Ovary (tissue), 10 donors: ENCODE measurements at places on chromosomes 12 and 14. TPM values are rescaled to one million over a fixed set of nuclear protein-coding genes. Genes with fewer than 3 reads are reported as not detected.

DNA sequence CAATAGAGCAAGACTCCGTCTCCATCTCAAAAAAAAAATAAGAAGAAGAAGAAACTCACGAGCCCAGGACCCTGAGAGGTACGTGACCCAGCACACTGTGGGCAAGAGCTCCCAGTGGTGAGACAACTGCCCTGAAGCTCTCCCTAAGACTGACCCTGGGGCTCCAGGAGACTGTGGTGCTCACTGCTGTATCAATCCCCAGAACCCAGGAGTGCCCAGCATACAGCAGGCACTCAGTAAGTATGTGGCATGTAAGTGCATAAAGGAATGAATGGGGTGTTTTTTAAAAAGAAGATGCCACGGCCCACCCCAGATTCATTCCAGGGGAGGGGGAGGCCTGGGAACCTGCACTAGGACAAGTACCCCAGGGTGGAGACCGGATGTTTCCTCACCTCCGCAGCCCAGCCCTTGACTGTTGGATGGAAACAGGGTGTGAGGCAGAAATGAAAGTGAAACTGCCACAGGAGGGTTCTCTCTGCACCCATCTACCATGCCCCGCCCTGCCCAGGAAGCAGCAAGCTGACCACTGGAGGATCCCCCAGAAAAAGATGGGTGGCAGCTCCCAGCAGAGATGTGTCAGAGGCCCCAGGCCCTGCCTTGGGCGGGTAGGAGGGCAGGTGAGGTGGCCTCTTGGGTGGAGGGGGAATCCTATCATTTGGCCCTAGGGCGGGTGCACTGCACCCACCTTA is 12.2 kb downstream of the ITPK1 start:
- H3K4me3 ChIP-seq: no peak overlapping the region
- no peak for DNase-seq
- no peaks in the 10 kb centered on the region for H3K36me3 ChIP-seq
- H3K27me3 ChIP-seq: no peaks in the 10 kb centered on the region
- H3K4me1 ChIP-seq: peaks cover 2% of the 10 kb centered on the region

- peaks cover 1% of the 10 kb centered on the region for H3K4me1 ChIP-seq
- DNase-seq: peak; percentile 84
- no peaks in the 10 kb centered on the region for H3K27me3 ChIP-seq
- H3K27ac ChIP-seq: peak within 1 kb of the TSS; percentile 88
Observed at GRCh38 chr12:40224439-40225291, at the start of gene LRRK2. Gene LRRK2, plus strand, starts transcription at chr12:40224997. Its CDS starts 135 bp downstream, at chr12:40225132.

- H3K4me3 ChIP-seq: no peak overlapping the region
- no peaks in the 10 kb centered on the region for H3K27me3 ChIP-seq
- DNase-seq: no peak
- H3K4me1 ChIP-seq: peaks cover 1% of the 10 kb centered on the region
- H3K27ac ChIP-seq: no peak overlapping the region
- no peaks in the 10 kb centered on the region for H3K36me3 ChIP-seq
Observed at GRCh38 chr14:102150744-102151143, 11.0 kb downstream of the WDR20 start.

DNA sequence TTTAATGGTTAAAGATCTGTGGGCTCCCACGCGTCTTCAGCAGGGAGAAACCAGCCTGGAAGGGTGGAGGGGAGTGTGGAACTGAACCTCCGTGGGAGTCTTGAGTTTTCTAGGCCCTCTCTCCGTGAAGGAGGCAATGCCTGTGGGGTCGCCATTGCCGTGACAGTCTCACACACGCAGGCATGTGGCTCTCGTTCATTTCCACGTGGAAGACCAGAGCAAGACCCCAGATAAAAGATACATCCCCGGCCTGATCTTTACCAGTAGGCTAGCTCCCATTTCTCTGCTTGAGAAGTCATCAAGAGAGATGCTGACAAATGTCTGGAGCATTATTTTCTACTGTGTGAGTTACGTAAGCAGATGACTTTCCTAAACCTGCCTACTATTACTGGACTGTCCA is 491.7 kb upstream of the LMO3 start:
- no peaks in the 10 kb centered on the region for H3K27me3 ChIP-seq
- DNase-seq: no peak
- no peak overlapping the region for H3K4me3 ChIP-seq
- H3K27ac ChIP-seq: no peak overlapping the region

- peaks cover 12% of the 10 kb centered on the region for H3K4me1 ChIP-seq
- H3K36me3 ChIP-seq: no peaks in the 10 kb centered on the region
- H3K27me3 ChIP-seq: no peaks in the 10 kb centered on the region
- peak overlapping the region; percentile 100 for H3K4me3 ChIP-seq
- peak overlapping the region; percentile 83 for H3K27ac ChIP-seq
Observed at GRCh38 chr14:74882103-74882920, 596 bp downstream of the DLST start.

GRCh38 chr14:75578102-75578785 is at the start of gene FLVCR2:
Gene FLVCR2, plus strand, starts transcription at chr14:75578620. Its CDS starts 353 bp downstream, at chr14:75578973.
- peak; percentile 85 for DNase-seq
- peak within 1 kb of the TSS; percentile 65 for H3K4me3 ChIP-seq
- H3K27me3 ChIP-seq: no peaks in the 10 kb centered on the region
- peak within 1 kb of the TSS; percentile 57 for H3K27ac ChIP-seq
- no peaks in the 10 kb centered on the region for H3K36me3 ChIP-seq

- H3K4me3 ChIP-seq: no peak overlapping the region
- no peaks in the 10 kb centered on the region for H3K36me3 ChIP-seq
- no peak overlapping the region for H3K27ac ChIP-seq
- H3K4me1 ChIP-seq: peaks cover 6% of the 10 kb centered on the region
Observed at GRCh38 chr12:56529656-56530055, 8.0 kb downstream of the RBMS2 start.

DNA sequence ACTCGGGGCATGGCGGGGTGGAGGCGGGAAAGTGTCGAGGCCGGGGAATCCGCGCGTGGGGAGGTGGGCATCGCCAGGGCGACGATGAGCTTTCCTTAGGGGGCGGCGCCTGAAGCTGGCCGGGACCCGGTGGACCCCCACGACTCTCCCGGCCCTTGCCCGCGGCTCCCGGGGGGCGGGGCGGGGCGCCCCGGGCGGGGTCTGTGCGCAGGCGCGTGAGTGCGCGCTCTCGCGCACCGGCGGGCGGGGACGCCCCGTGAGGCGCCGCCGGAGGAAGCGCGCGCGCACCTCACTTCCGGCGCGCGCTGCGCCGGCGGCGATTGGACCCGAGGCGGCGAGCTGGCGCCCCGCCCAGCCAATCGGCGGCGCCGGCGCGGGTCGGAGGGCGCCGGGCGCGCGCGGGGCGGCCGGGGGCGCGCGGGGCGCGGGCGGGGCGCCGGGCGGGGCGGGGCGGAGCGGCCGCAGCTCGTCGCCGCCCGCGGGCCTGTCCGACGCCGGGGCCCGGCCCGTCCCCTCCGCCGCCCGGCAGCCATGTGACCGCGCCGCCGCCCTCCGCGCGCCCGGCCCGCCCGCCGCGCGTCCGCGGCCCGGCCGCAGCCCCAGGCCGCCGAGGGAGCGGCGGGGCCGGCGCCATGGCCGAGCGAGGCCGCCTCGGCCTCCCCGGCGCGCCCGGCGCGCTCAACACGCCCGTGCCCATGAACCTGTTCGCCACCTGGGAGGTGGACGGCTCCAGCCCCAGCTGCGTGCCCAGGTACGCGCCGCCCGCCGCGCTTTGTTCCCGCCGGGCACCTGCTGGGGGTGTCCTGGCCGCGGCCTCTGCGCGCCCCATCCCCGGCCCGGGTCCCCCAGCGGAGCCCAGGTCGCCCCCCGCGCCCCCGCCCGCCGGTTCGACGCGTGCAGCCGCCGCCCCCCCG is at the start of gene PACS2:
Gene PACS2 (plus strand): TSS at position 462 of the 914 bp plus-strand sequence. CDS start 171 bp downstream, at position 633.
- peak within 1 kb of the TSS; percentile 98 for H3K27ac ChIP-seq
- DNase-seq: peak; percentile 88
- peaks cover 14% of the 10 kb centered on the region for H3K4me1 ChIP-seq

DNA sequence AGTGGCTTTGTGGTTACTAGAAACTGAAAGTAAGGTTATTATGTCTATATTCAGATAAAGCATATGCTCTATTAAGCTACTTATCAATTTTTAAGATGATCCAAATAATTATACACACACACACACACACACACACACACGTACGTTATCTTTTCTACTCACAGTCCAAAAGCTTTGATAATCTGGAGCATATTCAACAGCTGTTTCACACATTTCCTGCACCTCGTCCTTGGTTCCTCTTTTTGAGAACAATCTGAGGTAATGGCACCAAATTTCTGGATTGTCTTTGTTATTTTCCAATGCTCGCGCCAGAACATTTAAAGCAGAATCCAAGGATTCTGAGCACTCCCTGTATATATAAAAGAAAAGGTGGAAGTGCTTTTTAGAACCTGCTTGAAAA is 37.5 kb downstream of the ZFC3H1 start:
- no peaks in the 10 kb centered on the region for H3K36me3 ChIP-seq
- no peak overlapping the region for H3K27ac ChIP-seq
- H3K4me1 ChIP-seq: peaks cover 2% of the 10 kb centered on the region
- no peaks in the 10 kb centered on the region for H3K27me3 ChIP-seq
- no peak overlapping the region for H3K4me3 ChIP-seq

GRCh38 chr12:101694297-101694848 is 3.1 kb upstream of the CHPT1 start:
- peaks cover 3% of the 10 kb centered on the region for H3K4me1 ChIP-seq
- no peaks in the 10 kb centered on the region for H3K27me3 ChIP-seq
- H3K27ac ChIP-seq: no peak overlapping the region
- H3K4me3 ChIP-seq: no peak overlapping the region
- H3K36me3 ChIP-seq: no peaks in the 10 kb centered on the region
- no peak for DNase-seq

DNA sequence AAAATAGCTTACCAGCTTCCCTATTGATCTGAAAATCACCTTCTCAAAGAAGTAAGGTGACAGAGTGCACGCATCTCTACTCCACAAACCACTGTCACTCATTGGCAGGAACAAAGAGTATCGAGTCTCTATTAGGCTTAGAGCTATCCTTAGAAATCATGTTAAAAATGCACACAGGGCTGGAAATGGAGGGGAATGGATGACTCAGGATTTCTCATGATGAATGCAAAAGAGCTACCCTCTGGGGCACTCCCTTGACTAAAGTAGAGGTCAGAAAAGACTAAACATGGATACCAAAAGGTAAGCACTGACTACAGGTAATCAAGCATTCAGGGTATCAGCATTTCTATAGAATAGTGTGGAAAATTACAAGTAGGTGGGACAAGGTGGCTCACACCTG is 96.1 kb upstream of the ANO4 start:
- DNase-seq: no peak
- no peaks in the 10 kb centered on the region for H3K4me1 ChIP-seq
- no peaks in the 10 kb centered on the region for H3K27me3 ChIP-seq
- H3K4me3 ChIP-seq: no peak overlapping the region

- no peak overlapping the region for H3K4me3 ChIP-seq
- no peaks in the 10 kb centered on the region for H3K4me1 ChIP-seq
- H3K27ac ChIP-seq: no peak overlapping the region
- DNase-seq: no peak
- no peaks in the 10 kb centered on the region for H3K36me3 ChIP-seq
Observed at GRCh38 chr12:5371631-5372030, 60.3 kb upstream of the NTF3 start.

DNA sequence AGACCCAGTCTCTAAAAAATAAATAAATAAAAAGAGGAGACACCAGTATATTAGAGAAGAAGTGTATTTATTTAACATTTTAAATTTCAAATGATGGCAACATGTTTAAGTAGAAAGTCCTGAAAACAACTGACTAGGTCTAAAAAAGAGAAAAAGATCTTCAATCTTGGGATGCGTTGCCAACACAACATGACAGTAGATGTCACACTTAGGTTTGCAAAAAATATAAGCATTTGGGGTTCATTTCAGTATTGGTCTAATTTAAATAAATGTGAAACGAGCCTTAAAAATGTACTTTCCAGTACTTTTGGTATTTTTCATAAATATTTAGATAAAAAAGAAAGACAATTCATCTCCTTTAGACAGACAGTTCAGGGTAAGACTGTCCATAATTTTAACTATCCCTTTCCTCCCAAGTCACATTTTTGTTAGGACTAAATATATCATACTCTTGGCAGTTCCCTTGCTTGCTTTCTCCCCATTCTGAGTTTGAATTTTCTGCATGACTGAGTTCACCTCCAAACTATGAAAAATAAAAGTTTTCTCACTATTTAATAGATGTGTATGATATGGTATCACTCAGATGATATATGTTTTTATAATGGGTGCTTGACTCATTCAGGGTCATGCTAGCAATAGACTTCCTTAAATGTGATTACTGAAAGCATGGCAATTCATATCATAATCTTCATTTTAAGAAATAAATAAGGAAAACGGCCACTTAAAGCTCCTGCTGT is 4.3 kb downstream of the C14orf93 start:
- H3K27ac ChIP-seq: no peak overlapping the region
- no peak for DNase-seq
- H3K27me3 ChIP-seq: no peaks in the 10 kb centered on the region
- H3K4me3 ChIP-seq: no peak overlapping the region

DNA sequence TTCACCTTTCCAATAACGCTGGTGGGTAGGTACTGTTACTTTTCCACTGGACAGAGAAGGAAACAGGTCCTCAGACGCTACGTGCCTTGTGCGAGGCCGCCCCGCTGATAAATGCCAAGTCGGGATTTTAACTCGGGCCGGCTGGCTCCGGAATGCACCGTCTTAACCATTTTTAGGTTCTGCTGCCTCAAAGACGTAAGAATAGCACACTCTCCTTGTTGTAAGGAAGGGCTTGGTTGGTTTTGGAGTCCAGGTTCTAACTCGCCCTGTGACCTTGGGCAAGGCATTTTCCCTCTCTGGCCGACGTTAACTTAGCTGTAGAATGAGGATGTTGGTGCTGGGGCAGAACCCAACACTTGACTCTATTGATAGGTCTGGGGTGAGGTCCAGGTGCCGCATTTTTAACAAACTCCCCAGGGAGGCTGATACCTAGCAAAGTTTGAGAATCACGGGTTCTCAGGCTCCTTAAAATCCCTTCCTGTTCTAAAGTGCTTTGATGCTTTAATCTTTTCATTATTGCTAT is 814 bp downstream of the ANKRD13A start:
- peaks cover 7% of the 10 kb centered on the region for H3K4me1 ChIP-seq
- H3K27ac ChIP-seq: no peak overlapping the region
- no peaks in the 10 kb centered on the region for H3K36me3 ChIP-seq

DNA sequence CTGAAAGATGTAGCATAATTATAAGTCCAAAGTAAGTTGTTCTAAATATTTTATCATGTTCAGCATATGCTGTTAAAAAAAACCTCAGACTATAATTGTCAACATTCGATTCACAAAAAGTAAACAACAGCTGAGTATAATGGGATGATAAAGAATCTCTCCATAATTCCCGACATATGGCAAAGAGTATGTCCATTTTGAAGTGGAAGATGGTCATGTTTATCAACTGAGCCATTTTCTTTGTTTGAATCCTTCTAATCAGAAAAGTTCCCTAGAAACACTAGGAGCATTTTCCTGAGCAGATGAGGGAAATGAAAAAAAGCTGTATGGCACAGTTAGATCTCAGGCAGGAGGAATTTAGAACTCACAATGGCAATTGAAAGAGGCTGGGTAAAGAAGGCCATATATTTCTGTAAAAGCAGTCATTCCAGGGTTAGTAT is 192.1 kb upstream of the AMIGO2 start:
- peaks cover under 1% of the 10 kb centered on the region for H3K4me1 ChIP-seq
- H3K27me3 ChIP-seq: no peaks in the 10 kb centered on the region
- no peak overlapping the region for H3K4me3 ChIP-seq
- H3K27ac ChIP-seq: no peak overlapping the region

GRCh38 chr14:29724991-29725390 is 202.7 kb downstream of the PRKD1 start:
- no peaks in the 10 kb centered on the region for H3K27me3 ChIP-seq
- no peak overlapping the region for H3K4me3 ChIP-seq
- peak; percentile 30 for DNase-seq

PLEKHG7 gene
- total RNA-seq: 0.72 TPM

TM9SF1 gene
- 65.6 TPM for total RNA-seq

KRT82 gene
- total RNA-seq: not detected

OLR1 gene
- 1.8 TPM for total RNA-seq

FGF23 gene
- total RNA-seq: not detected

INHBC gene
- total RNA-seq: not detected

PSEN1 gene
- total RNA-seq: 43.7 TPM

KRT76 gene
- not detected for total RNA-seq
